ENCODE measurements at places on chromosomes 6 and 20.

DNA sequence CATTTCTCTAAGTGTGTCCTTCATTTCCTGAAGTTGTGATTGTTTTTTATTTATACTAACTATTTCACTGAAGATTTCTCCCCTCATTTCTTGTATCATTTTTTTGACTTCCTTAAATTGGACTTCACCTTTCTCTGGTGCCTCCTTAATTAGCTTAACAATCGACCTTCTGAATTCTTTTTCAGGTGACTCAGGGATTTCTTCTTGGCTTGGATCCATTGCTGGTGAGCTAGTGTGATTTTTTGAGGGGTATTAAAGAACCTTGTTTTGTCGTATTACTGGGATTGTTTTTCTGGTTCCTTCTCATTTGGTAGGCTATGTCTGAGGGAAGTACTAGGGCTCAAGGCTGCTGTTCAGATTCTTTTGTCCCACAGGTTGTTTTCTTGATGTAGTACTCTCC, 92.8 kb downstream of the ESR1 start:
- DNase-seq: no peak

- no peak for DNase-seq
Observed at GRCh38 chr20:23697947-23698346, 9.1 kb upstream of the CST4 start.

DNA sequence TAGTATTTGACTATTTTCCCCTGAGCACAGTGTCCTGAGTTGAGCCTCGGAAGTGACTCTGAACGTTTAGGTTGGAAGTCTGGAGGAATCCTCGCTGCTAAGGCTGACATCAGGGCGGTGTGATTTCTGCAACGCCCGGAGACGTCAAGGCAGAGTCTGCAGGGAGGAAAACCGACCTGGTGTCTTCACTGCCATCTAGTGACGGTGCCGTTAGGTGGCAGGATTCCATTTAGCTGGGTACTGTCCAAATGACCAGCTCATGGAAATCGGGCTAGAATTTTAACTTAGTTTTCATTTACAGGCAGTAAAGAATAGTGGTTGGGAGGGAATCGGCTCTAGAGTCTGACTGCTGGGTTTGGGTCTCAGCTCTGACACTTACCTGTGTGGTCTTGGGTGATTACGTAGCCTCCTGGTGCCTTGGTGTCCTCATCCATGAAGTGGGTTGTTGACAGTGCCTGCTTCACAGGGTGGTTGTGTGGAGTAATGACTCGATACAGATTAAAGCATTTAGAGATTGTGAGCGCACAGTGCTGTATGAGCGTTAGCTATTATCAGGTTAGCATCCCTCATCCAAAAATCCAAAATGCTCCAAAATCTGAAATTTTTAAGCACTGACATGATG, 35.0 kb downstream of the FOXF2 start:
- DNase-seq: no peak

DNA sequence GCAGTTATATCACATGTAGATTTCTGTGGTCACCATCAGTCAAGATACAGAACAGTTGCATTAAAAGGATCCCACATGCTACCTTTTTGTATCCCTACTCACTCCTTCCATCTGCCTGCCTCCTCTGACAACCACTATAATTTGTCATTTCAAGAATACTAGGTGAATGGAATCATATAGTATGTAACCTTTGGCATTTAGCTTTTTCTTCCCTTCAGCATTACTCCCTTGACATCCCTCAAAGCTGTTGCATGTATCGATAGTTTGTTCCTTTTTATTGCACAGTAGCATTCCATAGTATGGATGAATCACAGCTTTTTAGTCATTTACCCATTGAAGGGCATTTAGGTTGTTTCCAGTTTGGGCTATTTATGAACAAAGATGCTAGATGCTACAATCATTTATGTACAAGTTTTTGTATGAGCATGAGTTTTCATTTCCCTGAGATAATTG, 26.1 kb downstream of the NCOA7 start:
- DNase-seq: no peak

GRCh38 chr6:167554854-167555253, 230.0 kb downstream of the TTLL2 start:
- DNase-seq: no peak

- DNase-seq: no peak
Observed at GRCh38 chr6:73264446-73264845, 1.4 kb upstream of the KHDC1 start.

DNA sequence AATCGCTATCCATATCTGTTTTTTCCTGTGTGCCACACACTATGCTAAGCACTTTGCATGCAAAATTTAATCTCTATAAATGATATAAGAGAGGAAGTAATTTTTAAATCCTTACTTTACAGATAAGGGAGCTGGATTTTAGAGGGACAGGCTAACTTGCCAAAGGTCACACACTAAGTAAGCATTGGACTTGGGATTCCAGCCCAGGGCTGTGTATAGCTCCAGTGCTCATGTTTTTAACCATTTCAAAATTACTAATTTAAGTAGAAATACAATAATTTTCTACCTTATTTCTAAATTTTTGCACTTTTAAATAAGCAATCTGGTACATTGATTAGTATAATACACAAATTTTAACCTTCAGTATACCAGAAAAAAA, 144.6 kb downstream of the UST start:
- no peak for DNase-seq

GRCh38 chr6:30997301-30997700, 13.0 kb upstream of the MUC22 start:
- DNase-seq: no peak

DNA sequence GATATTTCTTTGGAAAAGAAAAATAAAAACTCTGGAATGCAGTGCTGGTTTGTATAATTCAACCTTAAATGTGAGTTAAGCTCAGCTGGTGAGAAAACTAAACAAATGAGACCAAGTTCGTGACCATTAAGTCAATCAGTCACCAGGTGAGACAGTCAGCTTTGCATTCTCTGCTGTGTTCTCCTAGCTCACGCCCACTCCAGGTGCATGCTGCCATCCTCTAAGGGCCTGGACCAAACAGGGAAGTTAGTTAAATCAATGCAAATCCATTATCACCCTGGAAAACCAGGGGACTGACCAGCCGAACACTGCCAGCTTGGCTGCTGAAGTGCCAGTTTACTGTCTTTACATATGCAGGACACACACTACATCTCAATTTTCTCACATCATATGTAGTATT, 7.2 kb downstream of the TPBG start:
- no peak for DNase-seq

DNA sequence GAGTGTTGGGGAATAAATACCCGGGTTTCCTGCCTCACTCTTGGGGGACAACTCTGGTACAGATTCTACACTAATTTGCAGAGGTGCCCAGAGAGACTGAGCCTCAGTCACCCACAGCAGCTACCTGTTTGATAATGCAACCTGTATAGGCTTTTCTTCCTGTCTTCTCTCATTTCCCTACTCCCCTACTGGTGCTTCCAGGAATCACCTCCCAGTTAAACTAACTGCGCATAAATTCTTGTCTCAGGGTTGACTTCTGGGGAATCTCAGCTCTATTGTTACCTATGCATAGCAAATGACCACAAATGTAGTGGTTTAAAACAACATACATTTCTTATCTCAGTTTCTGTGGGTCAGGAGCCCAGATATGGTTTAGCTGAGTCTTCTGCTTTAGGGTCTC, 11.3 kb downstream of the OCSTAMP start:
- DNase-seq: no peak

DNA sequence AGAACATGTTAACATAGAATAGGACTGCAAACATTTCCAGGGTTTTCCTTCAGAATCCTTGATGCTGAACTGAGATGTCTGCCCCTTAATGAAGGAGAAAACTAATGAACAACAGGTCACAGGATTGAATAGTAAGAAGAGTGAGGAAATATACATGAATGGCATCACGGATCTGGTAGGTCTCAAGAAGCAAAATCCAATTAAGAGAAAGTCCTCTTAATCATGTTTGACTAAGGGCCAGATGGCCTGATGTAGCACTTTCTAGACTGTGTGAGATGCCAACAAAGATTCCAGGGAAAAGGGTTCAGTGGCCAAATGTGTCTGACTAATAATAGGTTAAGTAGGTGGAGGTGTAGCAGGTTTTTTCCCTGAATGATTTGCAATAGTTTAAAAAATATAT, 13.7 kb upstream of the SHPRH start:
- no peak for DNase-seq

DNA sequence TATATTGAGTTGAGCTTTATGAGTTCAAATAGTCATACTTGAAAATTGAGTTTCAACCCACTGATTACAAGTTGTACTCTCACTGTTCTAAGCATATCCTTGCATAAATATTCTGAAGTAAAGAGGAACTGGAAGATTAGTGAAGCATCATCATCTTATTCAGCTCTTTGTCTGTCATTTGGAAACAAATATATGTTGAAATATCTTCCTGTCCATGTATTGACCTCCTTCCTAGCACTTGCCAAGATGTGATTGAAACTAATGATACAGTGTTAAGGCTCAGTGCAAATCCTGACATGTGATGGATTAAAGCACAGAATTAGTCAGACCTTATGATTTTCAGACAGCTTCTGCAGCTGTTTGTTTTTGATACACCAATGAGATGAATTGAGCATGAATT, 434.3 kb downstream of the TBC1D32 start:
- no peak for DNase-seq

DNA sequence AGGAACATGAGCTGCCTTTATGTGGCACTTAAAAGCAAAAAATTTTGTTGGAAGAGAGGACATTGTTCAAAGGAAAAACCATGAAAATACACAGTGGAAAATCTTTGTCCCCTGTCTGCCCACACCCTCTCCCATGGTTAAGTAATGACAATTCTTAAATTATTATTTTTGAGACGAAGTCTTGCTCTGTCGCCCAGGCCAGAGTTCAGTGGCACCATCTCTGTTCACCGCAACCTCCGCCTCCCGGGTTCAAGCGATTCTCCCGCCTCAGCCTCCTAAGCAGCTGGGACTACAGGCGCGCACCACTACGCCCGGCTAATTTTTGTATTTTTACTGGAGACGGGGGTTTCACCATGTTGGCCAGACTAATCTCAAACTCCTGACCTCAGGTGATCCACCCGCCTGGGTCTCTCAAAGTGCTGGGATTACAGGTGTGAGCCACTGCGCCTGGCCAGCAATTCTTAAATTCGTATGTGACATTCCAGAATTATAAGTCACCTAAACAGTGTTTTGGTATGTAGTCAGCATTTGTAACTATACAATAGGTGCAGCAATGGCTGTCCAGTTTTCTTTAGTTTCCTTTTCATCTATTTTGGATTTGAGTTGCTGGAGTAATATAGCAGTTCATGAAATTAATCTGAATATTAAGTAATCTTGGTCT, 636 bp upstream of the SSR1 start:
- no peak for DNase-seq

- no peak for DNase-seq
Observed at GRCh38 chr6:127462376-127462775, 3.2 kb upstream of the KIAA0408 start.
